ENCODE measurements at places on chromosomes 5 and 9.

GRCh38 chr5:102511666-102512065 lies 12.9 kb upstream of the SLCO6A1 start:
- DNase-seq = no peak

DNA sequence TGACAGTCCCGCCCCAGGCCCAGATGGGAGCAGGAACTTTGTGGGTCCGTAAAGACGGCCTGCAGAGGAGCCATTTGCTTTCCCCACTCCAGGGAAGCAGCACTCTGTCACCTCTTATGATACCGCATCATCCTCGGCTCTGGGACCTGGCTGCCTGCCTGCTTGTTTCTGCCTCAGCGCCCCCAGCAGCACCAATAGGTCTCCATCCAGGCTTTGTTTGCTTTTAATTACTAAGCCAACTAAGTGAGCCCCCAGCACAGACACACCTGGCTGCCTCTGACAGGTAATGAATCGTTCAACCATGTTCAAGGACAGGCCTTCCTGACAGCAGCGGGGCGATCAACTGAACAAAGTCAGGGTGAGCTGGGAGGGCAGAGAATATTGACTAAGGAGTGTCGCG lies 141.4 kb downstream of the C5orf15 start:
- DNase-seq = no peak

GRCh38 chr9:125240649-125240999 lies 519 bp downstream of the HSPA5 start:
- no peak for DNase-seq

DNA sequence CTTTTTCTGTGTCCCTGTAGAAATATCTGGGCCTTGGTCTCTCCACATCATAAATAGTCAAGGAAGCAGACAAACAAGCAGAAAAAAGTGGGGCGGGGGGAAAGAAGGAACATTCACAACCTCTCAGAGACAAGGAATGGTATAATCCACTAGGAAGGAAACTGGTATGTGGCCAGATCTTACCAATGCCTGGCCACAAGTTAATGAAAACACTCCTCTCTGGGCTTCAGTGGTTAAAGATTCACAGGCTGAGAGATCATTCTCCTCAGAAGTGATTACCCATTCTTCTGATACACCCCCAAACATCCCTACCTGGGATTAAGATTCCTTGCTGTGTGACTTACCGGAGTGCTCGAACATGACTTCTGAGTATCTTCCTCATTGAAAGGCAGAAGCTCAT lies 290.6 kb downstream of the MARCHF11 start:
- DNase-seq = no peak

GRCh38 chr5:138884094-138884493 lies 9.0 kb upstream of the LRRTM2 start:
- DNase-seq = no peak

DNA sequence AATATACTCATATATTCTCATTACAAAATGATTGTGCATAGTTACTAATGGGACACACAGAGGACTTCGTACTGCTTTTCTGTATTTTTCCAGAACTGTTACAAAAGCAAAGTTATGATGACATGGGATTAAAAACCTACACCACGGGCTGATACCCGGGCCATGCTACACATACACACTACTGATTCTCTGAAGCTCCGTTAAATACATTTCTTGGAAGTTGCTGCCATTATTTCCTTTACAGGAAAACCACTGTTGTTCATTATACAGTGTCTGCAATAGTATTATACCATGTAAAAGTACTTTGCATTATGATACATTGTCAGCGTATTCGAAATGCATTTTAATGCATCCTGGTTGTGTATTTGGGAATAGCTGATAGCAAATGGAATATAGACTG lies 32.5 kb downstream of the EBF1 start:
- no peak for DNase-seq

DNA sequence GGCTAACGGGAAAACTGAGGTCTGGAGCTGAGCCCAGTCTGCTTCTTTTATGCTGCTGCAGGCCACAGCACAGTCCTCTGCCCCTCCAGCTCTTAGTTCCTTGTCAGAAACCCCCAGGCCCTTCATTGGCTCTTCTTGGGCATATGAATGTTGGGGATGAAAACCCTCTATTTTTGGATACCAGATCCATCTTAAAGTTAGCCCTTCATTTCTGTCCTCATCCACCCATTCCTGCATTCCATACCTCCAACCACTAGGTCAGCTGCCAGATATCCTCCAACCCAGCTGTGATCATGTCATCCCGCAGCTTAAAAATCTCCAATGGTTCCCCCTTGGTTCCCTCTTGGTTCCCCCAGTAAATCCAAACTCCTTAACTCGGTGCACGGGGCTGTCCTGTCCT lies 1.8 kb upstream of the SLC25A51 start:
- no peak for DNase-seq

- DNase-seq = no peak
Measured at GRCh38 chr9:74775396-74775795, 112.3 kb downstream of the TRPM6 start.

- no peak for DNase-seq
Measured at GRCh38 chr5:90793183-90793582, 234.6 kb downstream of the ADGRV1 start.
